ENCODE measurements at places on chromosomes 5 and 9.

DNA sequence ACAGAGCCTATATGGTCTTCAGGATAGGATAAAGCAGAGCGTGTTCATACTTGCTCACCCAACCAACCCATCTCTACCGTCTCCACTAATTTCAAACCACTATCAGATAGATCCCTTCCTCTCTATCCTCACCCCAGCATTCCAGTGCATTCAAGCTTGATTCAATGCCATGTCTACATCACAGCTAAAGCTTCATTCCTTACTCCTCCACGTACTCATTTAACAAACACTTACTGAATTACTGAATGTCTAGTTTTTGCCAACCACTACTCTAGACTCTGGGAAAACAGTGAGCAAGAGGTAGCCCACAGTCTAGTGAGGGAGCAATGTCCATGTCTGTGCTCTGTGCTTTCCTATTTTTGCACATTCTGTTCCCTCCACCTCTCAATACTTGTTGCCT, 163.5 kb upstream of the MSX2 start:
- DNase-seq = no peak

DNA sequence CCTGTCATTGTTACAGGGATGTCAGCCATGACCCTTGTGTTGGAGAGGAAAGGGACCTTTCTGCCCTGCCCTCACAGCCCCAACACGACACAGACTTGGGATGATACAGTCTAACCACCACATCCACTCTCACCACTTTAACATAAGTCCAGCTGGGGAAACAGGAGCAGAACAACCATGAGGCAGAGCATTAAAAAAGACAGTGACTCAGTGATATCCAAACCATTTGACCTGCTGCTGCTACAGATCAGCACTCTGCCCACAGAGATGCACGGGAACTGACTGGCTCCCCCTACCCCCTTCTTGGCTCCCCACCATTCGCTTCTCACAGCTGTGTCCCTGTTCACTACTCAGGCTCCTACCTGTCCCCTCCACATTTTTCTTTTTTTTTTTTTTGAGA, 458.6 kb downstream of the ZNF608 start:
- no peak for DNase-seq

DNA sequence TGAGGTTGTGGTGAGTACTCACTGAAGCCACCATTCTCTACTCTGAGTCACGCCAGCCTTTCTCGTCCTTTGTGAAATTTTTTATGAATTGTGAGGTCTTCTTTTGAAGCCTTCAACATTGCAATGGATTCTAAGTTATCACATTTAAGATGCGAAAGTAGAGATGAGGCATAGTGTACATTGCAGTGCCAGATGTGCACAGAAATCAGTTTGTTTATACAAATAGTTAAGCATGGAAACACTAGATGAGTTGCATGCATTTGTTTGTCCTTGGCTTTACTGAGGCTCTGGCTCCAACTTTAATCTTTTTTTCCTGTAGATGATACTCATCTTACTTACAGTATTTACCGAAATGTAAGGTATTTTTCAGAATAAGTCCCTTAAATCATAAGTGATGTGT, 453.7 kb upstream of the RIOK2 start:
- DNase-seq = no peak

DNA sequence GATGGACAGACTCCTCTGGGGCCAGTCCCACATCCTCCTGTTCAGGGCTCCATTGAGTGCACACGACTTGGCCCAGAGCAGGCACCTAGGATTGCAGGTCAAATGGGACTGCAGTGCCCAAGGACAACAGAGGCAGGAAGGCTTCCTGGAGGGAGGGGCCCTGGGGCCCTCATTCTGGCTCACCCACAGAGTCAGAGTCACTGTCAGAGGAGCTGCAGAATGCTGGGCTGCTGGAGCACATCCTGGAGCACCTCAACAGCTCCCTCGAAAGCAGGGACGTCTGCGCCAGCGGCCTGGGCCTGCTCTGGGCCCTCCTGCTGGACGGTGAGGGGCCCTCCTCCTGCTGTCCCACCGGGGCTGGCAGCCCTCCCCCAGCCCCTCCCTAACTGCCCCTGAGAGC, 15.1 kb downstream of the REXO4 start:
- DNase-seq = no peak

GRCh38 chr5:171386006-171386671, 1.5 kb upstream of the NPM1 start:
- DNase-seq = peak; percentile 14

GRCh38 chr5:56116599-56117141, 116.5 kb downstream of the ANKRD55 start:
- no peak for DNase-seq

GRCh38 chr9:93376411-93376810, 75.1 kb upstream of the FAM120A start:
- DNase-seq = no peak

GRCh38 chr5:166695326-166695725, 1596.1 kb upstream of the WWC1 start:
- no peak for DNase-seq

GRCh38 chr5:177035976-177036375, 13.5 kb downstream of the ZNF346 start:
- DNase-seq = no peak

DNA sequence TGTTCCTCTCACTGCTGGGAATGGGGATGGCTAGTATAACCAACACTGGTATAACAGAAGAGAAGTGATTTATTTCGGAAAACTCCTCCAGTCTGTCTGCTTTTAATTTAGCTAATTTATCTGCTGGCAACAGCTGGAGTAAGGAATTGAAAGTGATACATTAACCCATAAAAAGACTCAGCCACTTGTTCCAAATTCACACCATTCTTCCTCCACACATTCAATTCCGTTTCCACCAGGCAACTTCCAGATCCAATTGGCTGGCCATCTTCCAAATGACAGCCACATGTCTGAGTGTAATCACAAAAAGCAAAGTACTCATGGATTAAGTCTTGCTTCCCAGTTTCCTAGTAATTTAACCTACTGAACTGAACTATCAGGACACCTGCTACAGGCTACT, 77.1 kb upstream of the RETREG1 start:
- DNase-seq = no peak

DNA sequence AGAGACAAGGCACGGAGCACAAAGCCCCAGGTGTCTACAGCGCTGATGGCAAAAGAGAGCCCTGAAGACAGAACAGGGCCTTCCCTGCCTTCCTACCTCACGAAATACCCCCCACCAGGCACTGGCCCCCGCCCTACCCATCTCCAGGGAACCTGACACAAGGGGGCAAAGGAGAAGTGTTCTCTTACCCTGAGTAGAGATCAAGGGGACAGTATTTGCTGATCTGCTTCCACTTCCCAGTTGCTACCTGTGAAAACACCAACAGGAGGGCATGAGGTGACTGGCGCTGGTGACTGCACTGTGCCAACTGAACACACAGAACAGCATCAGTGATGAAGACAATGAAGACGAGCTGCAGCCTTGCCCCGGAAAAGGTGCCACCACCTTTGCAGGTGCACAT, 27.4 kb downstream of the IPPK start:
- no peak for DNase-seq

DNA sequence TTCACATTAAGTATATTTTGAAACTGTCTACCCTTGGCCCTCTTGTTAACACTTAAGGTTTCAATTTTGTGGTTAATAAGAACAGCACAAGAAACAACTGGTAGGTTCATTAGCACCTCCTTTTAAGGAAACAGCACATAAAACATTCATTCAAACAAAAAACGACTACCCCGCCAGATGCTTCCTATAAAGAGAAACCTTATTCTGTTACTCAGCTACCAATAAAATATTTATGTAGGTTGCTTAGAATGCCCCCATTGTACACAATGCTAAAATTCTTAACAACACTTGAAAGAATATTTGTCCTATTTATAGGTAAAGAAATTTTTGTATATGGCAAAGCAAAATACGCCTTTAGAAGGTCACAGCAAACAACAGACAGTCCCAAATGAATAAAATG, 23.2 kb downstream of the CDK5RAP2 start:
- no peak for DNase-seq

DNA sequence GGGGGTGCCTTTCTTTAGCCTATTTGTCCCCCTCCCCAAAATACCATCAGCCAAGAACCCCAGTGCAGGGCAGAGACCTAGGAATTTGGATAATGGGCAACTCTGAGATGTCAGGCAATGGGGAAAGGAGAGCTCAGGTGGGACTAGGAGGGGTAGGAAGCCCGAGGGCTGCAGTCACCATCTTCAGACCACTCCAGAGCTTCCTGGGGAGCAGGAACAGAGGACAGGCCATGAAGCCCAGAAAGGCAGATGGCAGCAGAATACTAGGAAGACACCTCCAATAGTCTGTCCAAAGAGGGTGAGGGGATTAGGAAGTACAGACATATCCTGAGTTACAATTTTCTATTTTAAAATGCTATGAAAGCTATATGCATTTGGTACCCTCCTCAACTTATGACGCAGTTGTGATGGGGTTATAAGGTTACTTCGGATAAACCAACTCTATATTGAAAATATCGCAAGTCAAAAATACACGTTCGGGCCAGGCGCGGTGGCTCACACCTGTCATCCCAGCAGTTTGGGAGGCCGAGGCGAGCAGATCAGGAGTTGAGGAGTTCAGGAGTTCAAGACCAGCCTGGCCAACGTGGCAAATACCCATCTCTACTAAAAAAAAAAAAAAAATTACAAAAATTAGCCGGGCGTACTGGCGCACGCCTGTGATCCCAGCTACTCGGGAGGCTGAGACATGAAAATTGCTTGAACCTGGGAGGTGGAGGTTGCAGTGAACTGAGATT, 34.6 kb upstream of the IL17B start:
- no peak for DNase-seq

DNA sequence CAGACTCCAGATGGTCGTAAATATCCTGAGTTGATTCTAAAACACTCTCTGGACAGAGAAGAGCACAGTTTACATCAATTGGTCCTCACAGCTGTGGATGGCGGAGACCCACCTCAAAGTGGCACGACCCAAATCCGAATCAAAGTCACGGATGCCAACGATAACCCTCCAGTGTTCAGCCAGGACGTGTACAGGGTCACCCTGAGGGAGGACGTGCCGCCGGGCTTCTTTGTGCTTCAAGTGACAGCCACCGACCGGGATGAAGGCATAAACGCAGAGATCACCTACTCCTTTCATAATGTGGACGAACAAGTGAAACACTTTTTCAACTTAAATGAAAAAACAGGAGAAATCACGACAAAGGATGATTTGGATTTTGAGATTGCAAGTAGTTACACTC, 891 bp downstream of the PCDHGB2 start:
- DNase-seq = no peak

DNA sequence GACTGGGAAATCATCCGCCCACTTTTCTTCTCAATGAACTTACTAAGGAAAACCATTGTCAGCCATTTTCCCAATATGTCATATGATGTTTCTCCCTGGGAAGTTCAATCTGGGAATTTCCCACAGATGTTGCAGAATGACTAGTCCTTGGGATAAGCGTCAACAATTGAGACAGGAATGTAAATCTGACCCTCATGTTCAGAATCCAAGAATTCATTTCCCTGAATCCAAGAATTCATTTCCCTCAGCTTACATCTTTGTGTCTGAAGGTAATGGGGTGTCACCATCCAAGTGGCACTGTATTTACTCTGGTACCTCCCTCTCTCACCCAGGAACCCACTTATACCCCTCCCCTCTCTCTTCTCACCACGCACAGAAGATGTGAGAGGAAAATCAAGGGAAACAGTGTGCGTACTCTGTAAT, 7.4 kb downstream of the KLF9 start:
- DNase-seq = no peak

DNA sequence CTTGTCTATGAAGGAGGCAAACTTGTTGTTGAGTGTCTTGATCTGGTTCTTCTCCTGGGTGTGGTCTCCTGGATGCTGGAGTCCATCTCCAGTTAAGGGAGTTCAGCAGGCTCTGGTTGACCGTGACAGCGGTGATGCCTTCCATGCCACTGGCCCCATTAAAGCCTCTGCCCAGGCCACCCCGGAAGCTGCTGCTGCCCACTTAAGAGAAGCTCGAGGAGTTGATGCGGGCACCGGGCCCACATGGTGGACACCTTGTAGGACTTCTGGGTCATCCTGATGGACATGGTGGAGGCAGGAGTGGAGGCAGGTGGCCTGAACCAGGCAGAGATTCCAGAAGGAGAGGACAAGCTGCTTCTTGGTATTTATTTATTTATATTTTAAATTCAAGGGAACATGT, 44.7 kb upstream of the DEPDC1B start:
- no peak for DNase-seq

DNA sequence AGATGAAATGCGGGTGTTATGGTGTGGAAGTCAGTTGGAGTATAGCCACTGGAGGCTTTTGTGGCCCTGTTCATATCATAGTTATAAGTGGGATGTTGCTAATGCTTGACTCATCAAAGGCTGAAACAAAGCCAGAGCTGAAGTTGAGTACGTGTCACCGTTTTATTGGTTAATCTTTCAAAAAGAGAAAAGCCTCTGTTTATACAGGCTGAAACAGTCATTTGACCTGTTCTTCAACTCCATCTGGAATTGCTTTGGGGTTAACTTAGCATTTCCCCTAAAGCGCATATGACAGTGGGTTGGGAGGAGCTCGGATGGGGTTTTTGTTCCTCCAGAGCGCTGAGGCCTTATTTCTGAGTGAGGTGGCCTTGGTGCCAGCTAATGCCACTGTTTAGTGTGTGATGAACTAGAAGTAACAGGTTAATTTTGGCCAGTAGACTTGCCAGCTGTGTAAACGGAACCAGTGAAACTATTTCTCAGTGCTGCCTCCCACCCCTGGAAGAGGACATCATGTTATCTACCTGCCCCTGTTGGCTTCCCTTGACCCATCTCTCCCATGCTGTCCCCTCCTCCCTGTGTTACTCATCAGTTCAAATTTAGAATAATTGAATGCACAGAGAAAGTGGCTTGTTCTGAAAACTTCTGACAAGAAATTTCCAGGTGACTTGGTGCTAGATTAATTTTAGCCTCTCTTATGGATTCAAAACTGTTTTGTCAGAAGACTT, 34.2 kb downstream of the MTAP start:
- DNase-seq = no peak
